Left lung (tissue), 14 donors: ENCODE measurements at places on chromosomes 12 and 14. TPM values are rescaled to one million over a fixed set of nuclear protein-coding genes. Genes with fewer than 3 reads are reported as not detected.

INTS13 gene
- total RNA-seq = 22.1 TPM

TAS2R42 gene
- not detected for total RNA-seq

WDHD1 gene
- total RNA-seq = 8.6 TPM

SPIC gene
- total RNA-seq = 0.39 TPM

TAC3 gene
- not detected for total RNA-seq

GRCh38 chr12:76255692-76256091, 92.5 kb downstream of the BBS10 start:
- DNase-seq = no peak

DNA sequence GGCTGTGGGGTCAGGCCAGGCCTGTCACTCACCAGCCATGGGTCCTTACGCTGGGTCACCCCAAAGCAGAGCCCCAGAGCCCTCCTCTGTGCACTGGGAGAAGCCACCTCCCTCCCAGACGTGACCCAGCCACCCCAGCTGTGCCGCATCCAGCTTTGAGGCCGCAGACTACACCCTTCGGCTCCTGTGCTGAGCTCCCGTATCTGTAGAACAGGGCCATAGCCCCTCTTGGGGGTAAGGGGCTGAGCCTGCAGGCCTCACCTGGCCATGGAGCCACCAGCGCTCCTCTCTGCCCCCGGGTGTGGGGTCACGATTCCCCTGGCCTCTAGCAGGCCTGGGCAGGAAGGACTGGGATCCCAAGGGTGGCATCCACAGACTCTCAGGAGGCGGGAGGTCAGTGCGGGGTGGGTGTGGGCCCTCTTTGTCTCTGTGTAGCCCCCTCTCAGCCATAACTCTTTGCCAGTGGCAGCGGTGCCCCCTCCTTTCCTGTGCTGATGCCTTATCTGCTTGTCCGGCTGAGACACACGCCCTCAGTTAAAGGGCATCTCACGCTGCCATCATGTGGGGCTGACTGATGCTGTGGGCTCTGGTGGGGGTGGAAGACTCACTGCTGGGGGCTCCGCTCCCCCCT, 16.3 kb downstream of the ASPG start:
- DNase-seq = no peak

DNA sequence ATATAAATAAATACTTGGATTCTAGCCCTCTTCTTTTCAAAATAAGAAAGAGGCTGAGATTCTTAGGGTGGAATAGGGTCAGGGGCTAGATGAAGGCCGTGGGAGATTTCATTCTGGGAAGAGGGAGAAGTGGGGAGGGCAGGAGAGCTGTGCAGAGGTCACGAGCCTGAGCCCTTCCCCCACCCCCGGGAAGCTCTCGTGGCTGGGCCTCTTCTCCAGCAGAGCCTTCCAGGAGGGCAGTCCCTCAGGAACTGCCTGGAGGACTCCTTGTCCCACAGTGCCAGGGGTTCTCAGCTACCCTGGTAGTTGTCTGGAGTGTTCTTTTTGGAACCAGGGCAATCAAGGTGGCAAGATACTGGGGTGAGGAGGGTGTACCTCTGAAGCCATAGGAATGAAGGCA, 94.0 kb downstream of the ESR2 start:
- no peak for DNase-seq

GRCh38 chr14:97344666-97345065, 547.5 kb downstream of the VRK1 start:
- no peak for DNase-seq

DNA sequence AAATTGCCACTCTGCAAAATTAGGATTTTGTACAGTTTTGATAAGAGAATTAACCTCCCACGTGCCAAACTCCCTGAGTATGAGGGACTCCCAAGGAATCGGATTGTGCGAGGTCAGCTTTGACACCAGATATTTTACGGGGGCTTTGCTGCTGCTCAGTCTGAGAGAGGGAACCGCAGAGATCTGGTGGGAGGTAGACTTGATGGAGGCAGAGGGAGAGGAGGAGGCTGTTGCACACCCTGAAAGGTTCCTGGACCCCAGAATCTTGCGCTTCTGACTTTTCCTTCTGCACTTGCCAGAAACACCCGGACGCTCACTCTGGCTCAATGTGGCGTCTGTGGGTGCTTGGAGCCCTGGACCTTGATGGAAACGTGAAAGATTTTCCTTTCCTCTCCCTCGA, 83.9 kb downstream of the PAPOLA start:
- no peak for DNase-seq

GRCh38 chr12:131218026-131218922, 264.6 kb downstream of the ADGRD1 start:
- DNase-seq = no peak

DNA sequence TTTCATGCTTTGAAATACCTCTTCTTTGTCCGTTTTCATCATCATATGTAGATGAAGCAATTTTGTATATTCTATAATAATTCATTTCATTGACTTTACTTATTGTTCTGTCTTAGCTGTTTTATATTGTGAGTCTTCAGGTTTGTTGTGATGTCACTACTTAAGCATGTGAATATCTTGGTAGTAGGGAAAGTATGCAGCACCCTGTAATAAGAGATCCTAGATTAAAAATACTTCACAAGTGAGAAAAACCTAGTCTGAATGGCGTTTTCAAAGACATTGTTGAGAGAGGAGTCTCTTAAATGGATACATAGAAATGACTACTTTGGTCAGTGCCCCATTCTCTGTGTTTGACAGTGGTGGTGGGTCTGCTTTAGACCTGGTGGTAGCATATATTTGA, 61.4 kb downstream of the SLC16A7 start:
- DNase-seq = no peak
